Liver (tissue), 10 donors: ENCODE measurements at places on chromosomes 3 and 15. TPM values are rescaled to one million over a fixed set of nuclear protein-coding genes. Genes with fewer than 3 reads are reported as not detected.
A peak's percentile ranks its signal among the peaks of the same experiment; 100 is the strongest.

GRCh38 chr3:126156468-126156867 lies 23.9 kb downstream of the ALDH1L1 start:
- peak; percentile 24 for DNase-seq
- no peak overlapping the region for H3K27ac ChIP-seq
- H3K27me3 ChIP-seq, result no peaks in the 10 kb centered on the region
- peaks cover 29% of the 10 kb centered on the region for H3K36me3 ChIP-seq
- H3K4me3 ChIP-seq, result no peak overlapping the region
- H3K4me1 ChIP-seq, result no peaks in the 10 kb centered on the region

DNA sequence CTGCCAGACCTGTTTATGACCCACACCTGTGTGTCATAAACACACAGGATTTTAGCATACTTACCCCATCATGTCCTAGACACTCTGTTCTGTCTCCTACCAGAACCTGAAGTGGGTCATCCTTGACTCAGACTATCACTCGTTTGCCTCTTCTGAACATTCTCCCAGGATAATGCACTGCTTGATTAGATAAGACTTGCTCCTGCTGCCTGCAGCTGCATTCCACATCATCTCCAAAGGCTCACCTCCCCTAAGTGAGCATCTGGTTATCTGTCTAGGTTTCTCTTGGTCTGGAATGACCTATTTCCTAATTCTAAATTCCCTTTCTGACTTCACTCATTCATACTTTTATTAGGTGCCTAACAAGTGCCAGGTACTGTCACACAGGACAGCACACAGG lies 332.1 kb downstream of the NTRK3 start:
- no peak overlapping the region for H3K27ac ChIP-seq
- H3K4me3 ChIP-seq, result no peak overlapping the region
- H3K36me3 ChIP-seq, result no peaks in the 10 kb centered on the region

DNA sequence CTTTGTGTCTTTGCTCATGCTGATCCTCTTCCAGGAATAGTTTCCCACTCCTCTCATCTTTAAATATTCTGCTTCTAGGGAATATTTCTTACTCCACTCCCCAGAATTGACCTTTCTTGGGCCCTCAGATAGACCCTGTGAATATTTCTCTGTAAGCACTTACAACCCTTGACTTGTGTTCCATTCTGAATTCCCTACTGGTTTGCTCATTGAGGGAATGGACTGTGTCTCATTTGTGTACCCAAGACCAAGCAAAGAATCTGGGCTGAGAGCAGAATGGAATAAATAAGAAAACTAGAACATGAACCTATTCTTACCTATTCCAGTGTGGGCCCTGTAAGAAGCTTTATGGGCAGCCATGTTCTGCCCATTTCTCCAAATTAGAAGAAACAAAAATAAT lies 72.7 kb upstream of the TSPAN3 start:
- no peaks in the 10 kb centered on the region for H3K4me1 ChIP-seq
- DNase-seq, result no peak
- H3K4me3 ChIP-seq, result no peak overlapping the region
- H3K36me3 ChIP-seq, result no peaks in the 10 kb centered on the region
- H3K27me3 ChIP-seq, result no peaks in the 10 kb centered on the region

DNA sequence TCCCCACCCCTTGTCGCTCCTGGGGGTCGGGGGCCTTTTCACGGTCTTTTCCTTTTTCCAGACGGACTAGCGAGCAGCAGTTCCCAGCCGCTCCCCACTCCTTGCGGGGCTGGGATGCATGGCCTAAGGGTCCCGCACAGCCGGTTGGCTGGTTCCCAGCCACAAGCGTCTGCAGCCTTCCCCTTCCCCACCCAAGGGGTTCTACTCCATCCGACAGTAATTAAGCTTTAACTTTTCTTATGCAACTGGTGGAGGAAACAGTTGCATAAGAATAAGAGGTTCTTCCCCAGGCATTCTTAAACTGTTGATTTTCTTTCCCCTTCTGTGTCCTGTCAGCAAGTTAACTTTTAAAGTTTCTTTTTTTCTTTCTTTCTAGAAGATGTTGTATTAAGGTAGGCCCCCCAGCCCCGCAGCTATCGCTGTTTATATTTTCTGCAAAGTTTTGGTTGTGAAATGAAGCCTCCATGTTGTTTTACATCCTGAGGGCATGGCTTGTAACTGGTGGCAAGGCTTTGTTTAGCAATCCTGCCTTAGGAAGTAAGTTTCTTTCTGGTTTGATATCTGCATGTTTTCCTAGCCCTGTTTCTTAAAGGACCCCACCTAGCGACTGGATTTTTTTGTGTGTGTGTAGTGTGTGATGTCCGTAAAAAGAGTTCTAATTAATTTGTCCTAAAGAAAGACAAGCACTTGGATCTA lies 207.5 kb downstream of the ZNF385D start:
- no peak overlapping the region for H3K27ac ChIP-seq
- no peaks in the 10 kb centered on the region for H3K36me3 ChIP-seq
- H3K4me3 ChIP-seq, result no peak overlapping the region
- no peaks in the 10 kb centered on the region for H3K27me3 ChIP-seq

GRCh38 chr15:85178308-85178707 lies 196.7 kb downstream of the PDE8A start:
- H3K36me3 ChIP-seq, result no peaks in the 10 kb centered on the region
- DNase-seq, result no peak
- H3K4me3 ChIP-seq, result no peak overlapping the region
- no peaks in the 10 kb centered on the region for H3K27me3 ChIP-seq
- no peak overlapping the region for H3K27ac ChIP-seq
- no peaks in the 10 kb centered on the region for H3K4me1 ChIP-seq

- no peak for DNase-seq
- no peaks in the 10 kb centered on the region for H3K27me3 ChIP-seq
- peaks cover 7% of the 10 kb centered on the region for H3K4me1 ChIP-seq
- H3K36me3 ChIP-seq, result no peaks in the 10 kb centered on the region
- no peak overlapping the region for H3K4me3 ChIP-seq
Observed at GRCh38 chr3:197375001-197375441, 76.6 kb upstream of the DLG1 start.

DNA sequence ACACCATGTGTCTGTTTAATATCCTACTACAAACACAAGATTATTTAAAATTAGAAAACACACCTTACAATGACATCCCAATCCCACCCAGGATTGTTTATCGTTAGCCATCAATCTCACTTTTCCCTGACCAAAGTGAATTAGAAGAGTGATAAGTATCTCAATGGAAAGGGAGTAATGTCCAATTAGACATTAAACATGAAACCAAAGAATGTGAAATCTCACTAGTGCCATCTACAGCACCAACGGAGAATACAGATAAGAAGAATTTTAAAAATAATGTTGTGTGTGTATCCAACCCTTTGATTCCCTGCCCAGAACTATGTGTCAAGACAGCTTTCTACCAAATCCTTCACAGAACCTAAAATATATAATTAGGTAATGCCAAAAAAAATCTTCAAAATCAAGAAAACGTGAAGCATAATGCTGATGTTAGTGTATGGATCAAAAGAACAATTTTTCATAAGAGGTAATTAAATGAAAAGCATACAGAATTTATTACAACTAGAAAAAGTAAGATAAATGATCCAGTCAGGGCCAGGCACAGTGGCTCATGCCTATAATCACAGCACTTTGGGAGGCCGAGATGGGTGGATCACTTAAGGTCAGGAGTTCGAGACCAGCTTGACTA lies 64.2 kb downstream of the SCAPER start:
- no peak overlapping the region for H3K27ac ChIP-seq
- DNase-seq, result no peak
- no peaks in the 10 kb centered on the region for H3K36me3 ChIP-seq
- H3K4me1 ChIP-seq, result no peaks in the 10 kb centered on the region

GRCh38 chr3:45066109-45066801 lies 40.2 kb downstream of the CLEC3B start:
- H3K27ac ChIP-seq, result no peak overlapping the region
- H3K36me3 ChIP-seq, result no peaks in the 10 kb centered on the region
- H3K27me3 ChIP-seq, result no peaks in the 10 kb centered on the region
- no peak for DNase-seq
- no peak overlapping the region for H3K4me3 ChIP-seq
- no peaks in the 10 kb centered on the region for H3K4me1 ChIP-seq

GRCh38 chr15:31905054-31905453 lies 125.3 kb upstream of the CHRNA7 start:
- no peaks in the 10 kb centered on the region for H3K36me3 ChIP-seq
- no peak overlapping the region for H3K4me3 ChIP-seq
- no peak for DNase-seq
- no peak overlapping the region for H3K27ac ChIP-seq

Gene MAPKAPK3
- 32.9 TPM for total RNA-seq

Gene IL5RA
- total RNA-seq, result 0.56 TPM

Gene RAB6B
- total RNA-seq, result 0.08 TPM

Gene WDR93
- not detected for total RNA-seq

Gene KCNH8
- total RNA-seq, result 0.08 TPM

Gene MYO5A
- total RNA-seq, result 4.8 TPM

Gene FRMD4B
- 22.6 TPM for total RNA-seq
